ENCODE measurements at places on chromosomes 4 and X.

DNA sequence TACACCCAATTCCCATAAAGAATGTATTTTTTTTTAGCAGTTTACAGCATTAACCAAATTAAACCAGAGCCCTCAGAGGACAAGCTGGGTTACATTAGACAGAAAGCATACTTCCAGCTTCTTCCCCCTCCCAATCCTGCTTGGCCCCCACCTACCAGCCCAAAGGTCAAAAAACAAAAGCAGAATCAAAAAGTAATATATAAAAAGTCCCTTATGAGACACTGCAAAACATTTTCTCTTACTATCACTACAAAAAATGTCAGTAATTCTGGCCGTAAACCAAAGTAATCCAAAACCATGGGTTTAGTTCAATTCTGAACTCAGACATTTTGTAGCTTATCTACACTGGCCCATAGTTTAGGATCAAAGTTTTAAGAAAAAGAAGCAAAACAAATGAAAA is 38.0 kb downstream of the APBB2 start:
- DNase-seq: peak; percentile 82

DNA sequence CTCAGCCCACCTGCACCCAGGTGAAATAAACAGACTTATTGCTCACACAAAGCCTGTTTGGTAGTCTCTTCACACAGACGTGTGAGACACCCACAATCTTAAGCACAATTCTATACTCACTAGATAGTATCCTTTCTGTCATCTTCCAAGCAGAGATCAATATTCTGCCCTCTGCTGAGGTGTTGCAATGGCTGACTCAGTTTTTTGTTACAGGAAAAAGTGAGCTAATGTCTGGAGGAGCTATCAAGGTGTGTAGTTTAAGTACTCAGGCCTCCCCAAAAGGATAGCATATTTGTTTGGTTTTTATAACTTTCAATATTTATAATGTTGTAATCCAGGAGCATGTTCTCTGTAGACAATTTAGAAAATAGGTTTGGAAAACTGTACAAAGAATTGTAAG is 775.2 kb upstream of the POU3F4 start:
- no peak for DNase-seq

DNA sequence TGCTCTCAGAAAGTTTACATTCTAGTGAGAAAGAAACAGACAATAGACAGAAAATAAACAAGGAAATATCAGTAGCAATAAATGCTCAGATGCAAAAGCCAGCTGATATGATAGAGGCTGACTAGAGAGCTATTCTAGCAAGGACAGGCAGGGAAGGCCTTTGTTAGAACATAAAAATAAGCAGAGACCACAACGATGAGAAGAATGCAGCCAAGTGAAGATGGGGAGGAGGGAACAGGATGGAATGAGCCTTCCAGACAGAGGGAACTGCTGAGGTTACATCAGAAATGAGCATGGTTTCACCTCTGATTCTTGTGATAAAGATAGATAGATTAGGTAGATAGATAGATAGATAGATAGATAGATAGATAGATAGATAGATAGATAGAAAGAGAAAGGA is 7.6 kb upstream of the SOWAHB start:
- peak; percentile 51 for DNase-seq

DNA sequence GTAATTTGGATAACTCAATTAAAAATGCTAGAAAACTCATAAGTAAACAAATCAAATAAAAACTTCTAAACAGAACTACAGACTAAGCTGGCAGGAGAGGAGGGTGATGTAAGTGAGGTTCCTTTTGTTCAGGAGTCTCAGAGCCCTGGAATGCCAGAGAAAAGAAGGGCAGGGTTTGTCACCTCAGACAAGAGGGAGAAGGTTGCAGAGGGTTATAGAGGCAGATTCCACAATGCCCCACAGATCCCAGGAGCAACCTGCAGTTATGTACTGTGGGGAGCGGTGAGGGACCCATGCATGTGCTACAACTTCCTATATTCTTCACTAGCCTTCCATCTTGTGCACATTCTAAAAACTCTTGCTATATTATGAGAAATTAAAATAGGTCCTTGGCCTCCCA is 129.7 kb downstream of the CFAP299 start:
- no peak for DNase-seq

DNA sequence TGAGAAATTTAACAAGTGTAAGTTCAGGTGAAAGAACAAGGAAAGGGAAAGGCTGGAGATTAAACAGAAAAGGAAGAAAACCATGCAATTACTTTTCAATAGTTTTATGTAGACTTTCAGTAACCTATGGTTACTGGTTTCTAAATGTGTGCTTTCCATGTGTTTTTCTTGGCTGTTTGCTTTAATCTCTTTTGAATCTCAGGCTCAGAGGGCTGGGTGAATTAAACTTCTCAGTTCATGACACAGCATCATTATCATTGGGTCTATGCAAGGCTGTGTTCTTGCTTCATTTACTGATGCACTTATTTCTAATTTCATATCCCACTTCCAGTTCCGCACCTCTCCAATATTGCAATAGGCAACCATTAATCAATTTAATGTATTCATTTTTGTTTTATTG is 266.5 kb upstream of the UGT8 start:
- DNase-seq: no peak

DNA sequence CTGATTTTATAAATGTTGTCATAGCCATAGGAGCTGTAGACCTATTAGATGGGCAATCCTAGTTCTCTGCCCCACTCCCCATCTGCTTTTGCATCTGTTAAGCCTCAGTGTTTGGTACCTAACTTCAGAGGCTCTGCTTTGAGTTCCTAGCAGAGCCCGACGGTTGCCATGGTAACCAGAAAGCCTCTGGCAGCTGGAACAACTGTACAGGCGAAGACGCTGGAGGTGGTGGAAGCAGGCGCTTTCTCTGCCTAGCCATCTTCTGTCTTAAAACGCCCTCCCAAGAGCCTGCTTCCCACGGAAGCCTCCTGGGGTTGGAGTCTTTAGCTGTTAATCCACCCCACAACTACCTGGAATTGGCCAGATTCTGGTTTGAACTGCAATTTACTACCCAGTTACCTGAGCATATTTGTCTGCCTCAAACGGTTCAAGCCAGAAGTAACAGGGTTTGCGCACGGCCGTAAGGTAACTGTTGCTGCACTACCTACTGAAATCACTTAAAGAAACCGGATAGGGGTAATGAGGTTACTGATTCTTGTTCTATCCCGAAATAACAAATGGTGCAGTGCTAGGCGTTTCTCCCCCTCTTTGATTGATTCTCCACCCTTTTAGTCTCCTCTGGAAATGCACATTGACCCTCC is 1.0 kb upstream of the GABRG1 start:
- no peak for DNase-seq

DNA sequence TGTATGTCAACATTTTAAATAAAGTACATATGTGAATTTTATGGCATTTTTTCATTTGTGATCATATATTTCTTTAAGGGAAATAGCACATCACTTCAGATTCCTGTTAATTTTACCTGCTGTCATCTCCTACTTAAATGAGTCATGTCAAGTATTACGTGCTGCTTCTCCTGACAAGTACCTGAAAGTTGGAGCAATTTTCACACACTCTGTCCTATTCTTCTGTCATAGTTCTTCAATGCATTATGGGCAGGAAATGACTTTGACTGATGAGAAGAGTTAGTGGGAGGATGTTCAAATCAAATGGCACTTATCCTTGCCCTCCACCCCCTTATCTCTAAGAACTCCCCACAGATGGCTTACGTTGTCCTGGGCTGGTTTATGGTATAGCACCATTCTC is 64.2 kb upstream of the SYTL5 start:
- no peak for DNase-seq

DNA sequence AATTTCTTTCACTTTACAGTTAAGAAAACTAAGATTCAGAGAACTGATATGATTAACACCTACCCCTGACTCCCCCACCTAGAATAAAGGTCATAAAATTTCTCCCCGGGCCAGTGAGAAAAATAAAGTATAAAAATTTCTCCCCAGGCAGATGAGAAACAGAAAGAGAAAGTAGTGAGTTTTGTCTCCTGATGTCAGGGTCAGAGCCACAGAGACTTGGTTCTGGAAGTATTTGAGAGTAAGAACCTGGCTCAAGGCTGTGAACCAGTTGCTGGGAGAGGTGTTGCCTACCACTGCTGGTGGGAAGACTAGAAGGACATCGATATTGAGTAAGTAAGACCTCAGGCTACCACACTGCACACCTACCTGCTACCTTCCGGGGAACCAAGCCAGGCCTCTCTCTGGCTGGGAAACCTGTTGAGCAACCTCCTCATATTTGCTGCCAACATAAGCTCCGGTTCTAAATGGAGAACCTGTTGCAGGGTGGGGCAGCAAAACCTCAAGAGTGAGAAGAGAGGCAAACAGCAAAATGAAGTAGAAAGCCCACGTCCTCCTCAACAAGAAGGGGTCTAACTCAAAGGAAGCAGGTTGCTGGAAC is 104.2 kb upstream of the PUDP start:
- no peak for DNase-seq

GRCh38 chr4:66640233-66640990 is 904.9 kb downstream of the CENPC start:
- no peak for DNase-seq

DNA sequence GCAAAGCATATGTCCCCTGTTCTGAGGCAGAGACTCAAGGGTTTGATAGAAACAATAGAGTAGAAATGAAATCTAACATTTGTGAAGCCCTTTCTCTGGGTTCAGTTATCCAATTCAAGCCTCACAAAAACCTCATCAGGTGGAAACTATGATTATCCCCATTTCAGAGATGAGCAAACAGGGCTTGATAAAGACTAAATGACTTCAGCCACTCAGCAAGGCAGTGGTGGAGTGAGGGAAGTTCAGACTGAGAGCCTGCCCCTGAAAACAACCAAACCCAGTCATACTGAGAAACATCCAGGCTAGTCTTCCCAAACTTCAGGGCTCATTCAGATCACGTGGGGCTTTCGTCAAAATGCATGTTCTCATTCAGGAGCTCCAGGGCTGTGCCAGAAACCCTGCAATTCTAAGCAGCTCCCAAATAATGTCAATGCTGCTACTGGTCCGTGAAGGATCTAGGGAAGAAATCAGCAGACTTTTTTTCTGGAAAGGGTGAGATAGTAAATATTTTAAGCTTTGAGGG is 109.6 kb upstream of the KIT start:
- DNase-seq: no peak

GRCh38 chr4:105181259-105181658 is 34.6 kb downstream of the TET2 start:
- DNase-seq: peak; percentile 9

- no peak for DNase-seq
Measured at GRCh38 chr4:175827516-175827915, 15.5 kb upstream of the GPM6A start.

GRCh38 chr4:121154103-121154515 is 10.0 kb downstream of the TNIP3 start:
- DNase-seq: no peak

DNA sequence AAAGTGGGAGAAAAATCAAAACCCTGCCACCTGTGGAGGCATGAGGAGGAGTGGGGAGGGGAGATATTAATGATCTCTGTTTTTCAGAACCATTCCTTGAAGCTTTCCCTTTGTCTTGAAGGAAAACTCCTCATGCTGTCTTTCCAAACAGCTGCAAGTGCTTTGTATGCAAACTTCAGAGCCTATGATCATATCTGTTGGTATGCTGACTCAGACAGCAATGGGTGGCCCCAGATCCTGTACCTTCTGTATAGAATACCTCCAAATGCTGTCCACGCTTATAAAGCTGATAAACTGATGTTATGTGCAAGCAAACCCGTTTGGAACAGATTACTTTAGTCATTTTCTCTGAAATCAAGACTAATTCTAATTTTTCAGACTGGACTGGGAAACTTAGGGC is 31.9 kb downstream of the BMP15 start:
- DNase-seq: peak; percentile 9

DNA sequence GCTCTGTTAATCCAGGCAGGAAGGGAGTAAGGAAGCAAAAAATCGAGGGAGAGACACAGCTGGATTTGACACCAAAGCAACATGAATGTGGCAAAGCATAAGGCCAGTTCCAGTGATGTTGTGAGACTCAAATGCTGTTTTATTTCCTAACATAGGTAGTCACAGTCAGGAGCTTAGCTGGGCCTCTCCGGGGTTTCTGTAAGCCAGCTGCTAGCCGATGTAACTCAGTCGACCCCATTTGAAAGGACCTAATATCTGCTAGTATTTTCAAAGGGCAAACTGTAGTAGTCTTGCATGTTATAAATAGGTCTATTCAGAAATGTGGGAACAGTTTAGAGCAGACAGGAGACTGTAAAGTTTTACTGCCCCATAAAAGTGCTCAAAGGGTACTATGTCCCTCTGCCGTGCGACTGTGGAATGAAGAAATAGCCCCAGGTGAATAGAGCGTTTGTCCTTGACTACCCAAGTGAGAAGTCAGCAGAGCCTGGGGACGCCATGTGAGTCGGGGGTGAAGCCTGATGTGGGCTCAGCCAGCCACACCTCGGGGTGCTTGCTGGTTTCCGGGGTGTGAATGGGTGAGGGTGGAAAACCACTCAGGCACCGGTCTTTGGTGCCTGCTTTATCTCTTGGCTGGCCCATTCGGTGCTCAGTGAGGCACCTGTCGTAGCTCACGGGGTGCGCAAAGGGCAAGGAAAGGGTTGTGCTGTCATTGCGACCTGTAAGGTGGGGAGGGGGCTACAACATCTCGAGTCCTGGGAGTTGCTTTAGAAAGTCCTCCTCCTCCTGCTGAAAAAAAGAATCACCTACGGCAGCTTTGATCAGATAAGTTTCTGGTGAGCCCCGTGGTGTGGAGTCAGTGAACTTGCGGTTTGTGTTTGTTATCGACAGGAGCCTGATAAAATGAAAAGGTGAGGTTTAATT is 745 bp downstream of the TRIM2 start:
- DNase-seq: peak; percentile 26

GRCh38 chr4:8427761-8428287 is 12.7 kb downstream of the ACOX3 start:
- peak; percentile 74 for DNase-seq

DNA sequence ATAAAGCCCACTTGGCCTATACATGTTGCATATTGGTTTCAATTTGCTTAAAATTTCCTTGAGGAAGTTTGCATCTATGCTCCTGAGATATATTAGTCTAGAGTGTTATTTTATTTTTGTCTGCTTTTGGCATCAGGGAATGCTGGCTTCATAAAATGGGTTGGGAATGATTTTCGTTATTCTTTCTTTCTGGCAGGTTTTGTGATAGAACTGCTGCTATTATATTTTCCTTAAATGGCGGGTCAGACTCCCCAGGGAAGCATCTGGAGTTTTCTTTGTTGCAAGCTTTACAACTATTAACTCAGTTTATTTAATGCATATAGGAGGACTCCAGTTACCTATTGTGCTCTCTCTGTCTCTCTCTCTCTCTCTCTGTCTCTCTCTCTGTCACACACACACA is 82.0 kb upstream of the WDR17 start:
- no peak for DNase-seq

GRCh38 chr4:118739022-118739713 is 54.0 kb downstream of the METTL14 start:
- no peak for DNase-seq

- no peak for DNase-seq
Measured at GRCh38 chr4:4574052-4574451, 32.2 kb upstream of the STX18 start.

DNA sequence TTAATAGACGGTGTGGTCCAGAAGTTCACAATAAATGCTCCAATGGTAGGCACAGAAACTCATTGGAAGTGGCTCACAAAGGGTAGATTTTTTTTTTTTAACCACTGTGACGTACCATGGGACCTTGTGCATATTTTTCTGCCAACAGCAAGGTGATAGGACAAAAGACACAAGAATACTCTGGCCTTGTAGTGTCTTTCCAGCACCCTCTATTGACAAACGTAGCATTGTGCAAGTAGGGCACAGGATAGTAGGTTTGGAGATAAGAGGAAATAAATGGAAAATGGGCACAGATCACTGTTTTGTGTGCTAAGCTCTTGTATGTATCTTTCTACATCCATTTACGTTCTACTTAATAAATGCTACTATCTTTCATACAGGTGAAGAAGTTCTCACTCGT is 2054.9 kb downstream of the PCDH7 start:
- peak; percentile 50 for DNase-seq

GRCh38 chrX:81957900-81958545 is 756.1 kb downstream of the SH3BGRL start:
- peak; percentile 1 for DNase-seq
